ENCODE measurements at places on chromosomes 1 and 21.

- DNase-seq, result no peak
These were observed 137.8 kb downstream of the GREM2 start for GRCh38 chr1:240474133-240474614.

GRCh38 chr21:38793926-38794713, 11.6 kb upstream of the ETS2 start:
- no peak for DNase-seq

DNA sequence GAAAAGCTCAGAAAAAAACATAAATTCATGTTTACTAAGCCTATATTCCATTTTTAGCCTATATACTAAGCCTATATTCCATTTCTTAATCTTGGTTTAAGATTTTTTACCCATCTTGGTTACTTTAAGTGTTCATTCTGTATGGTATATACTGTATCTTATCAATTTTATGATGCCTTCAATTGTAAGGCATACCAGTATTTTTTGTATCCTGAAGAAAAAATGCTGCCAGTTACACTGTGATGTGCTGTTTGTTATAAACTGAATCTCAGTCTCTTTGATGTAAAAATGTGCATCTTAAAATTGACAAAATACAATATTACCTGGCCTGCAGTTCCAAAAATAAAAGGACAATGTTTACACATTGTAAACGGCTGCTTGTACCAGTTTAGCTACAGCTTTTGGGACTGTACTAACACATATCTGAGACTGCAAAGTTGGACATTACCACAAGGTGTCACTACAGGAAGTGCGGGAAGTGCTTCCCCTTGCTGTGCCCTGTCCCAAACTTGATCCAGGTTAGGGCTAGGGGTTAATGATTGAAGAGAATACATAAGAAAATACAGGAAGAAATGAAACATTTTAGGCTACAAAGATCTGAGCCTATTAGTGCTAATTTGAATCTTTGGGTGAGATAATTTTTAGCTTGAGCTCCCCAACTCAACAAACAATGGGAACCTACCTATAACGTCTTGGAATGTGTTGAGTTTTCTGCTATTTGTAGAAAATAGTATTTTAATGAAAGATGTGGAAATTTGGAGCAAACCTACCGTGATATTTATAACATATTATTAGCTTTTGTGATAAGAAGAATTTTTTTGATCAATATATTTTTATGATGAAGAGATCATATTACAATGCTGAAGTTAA, 108.9 kb downstream of the LBR start:
- DNase-seq, result peak; percentile 24

DNA sequence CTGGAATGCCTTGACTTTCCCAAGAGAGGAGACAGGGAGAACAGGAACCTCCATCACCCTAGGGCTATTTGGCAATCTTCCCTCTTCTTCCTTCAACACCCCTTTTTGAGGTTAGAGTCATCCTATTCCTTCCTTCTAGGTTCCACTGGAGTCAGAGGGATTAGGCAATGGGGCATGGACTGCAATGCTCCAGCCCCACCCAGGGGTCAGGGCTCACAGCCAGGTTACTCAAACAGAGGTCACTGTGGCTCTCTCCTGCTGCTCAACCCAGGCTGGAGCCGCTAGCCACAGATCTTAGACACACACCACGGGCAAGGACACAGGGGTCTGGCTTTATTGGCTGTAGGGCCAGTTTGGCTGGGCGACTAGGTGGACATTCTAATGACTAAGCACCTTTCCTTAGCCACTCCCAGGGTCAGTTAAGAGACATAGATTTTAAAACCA, 145.5 kb upstream of the NRIP1 start:
- no peak for DNase-seq

DNA sequence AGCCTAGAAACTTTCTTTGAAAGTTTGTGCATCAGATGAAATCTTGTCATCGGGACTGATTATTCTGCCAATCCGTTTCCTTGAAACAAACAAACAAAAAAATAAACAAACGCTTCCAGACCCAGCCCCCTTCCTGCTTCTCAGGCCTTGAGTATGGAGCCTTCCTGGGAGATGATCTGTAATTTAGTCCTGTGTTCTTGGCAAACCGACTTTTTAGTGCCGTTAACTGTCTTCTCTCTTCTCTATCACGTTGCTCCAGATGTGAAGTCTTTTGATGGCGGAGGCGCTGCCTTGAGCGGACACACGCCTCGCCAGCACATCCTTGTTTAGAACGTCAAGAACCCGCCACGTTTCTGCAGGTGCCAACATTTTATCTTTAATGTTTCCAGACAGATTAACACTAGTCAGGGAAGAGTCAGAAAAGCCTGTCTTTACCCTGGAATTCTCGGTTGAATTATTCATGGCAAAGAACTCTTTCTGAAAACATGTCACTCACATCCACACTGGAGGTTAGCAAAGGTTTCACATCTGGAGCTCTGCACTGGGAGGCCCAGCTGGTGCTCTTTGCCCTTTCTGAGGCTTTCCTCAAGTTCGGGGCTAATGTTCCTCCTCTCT, 265.7 kb upstream of the C1orf174 start:
- no peak for DNase-seq

GRCh38 chr1:195831789-195832188, 776.5 kb downstream of the KCNT2 start:
- DNase-seq, result no peak

GRCh38 chr1:208291923-208292711, 47.9 kb upstream of the PLXNA2 start:
- no peak for DNase-seq

DNA sequence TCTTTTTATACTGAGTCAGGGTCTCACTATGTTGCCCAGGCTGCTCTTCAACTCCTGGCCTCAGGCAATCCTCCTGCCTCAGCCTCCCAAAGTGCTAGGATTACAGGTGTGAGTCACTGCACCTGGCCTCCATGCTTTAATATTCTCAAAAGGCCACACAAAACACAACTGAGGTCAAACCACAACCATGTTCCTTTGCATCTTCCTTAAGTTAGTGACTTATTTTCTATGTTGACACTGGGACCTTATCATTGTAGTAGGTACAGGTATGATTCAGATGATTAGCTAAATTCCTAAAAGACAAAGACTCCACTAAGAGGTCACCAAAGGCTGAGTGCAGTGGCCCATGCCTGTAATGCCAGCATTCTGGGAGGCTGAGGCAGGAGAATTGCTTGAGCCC, 131.9 kb upstream of the ATP1B1 start:
- no peak for DNase-seq

- DNase-seq, result no peak
These were observed 1.2 kb downstream of the CTNNBIP1 start for GRCh38 chr1:9908871-9909233.
